AML-193 (cell line): ENCODE measurements at places on chromosomes 4 and X.

DNA sequence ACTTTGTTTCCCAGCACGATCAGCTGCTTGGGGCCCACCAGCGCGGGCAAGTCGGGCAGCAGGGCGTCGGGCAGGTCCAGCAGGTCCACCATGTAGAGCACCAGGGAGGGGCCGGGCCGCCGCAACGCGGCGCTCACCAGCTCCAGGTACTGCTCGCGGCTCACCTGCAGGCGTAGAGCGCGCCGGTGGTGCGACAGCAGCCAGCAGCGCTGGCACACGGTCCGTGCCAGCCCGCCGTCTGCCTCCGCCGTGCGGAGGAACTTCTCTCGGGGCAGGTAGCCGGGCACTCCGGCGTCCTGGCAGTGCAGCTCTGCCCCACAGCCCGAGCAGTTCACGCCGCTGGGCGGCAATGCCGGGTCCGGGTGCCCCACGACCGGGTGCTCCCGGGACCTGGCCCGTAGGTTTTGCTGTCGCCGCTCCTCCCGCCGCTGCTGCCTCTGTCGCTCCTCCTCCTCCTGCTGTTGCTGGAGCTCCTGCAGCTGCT lies 527 bp downstream of the NOA1 start:
- no peak for DNase-seq

GRCh38 chr4:128880662-128881061 lies 71.2 kb downstream of the JADE1 start:
- no peak for DNase-seq

DNA sequence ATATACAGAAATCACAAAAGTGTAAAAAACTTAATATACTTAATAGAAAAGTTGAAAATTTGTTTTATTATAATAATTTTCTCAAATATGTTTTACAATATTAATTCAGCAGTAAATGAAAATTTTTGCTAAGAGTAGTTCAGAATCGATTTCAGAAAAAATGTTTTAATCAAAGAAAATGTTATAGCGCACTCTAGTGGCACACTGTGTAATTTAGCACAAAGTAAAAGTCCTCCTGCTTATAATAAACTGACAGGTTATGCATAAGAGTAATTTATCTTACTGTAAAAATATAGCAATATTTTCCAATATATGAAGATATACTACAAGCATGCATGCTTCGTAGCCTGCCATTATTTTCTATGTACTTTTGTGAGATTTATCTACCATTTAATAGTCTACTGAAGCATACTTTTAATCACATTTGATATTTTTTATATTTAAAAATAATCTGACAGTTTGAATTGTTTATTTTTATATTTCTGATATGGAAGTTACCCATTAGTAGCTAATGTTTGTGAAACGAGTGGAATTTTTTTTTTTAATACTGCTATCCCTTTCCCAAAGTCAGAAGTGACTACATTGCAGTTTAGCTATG lies 217.9 kb upstream of the KLHL4 start:
- peak; percentile 15 for DNase-seq

DNA sequence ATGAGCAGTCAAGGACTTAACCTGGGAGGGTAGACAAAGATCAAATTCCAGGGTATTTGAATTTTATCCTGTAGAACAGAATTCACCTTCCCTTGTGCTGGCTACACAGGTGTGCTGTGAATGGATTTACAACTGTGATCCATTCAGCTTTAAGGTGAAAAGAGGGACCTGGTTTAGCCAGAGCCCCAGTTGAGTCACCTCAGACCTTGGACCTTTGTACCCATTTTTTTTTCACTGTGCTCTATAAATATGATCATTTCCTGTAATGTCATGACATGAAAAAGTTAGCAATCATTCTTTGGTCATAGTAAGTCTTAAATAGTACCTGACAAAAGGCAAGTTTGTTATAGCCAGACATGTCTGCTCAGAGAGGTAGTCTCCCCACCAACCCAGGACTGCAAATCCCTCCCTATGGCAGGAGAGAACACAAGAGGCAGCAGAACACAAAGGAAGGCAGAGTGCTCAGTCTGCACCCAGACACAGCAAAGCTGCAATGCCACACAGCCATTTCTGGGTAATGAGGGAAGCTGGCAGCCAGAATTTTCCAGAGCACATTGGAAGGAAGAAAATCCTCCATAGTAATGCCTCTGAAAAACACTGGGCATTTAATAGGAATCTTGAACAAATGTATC lies 77.9 kb downstream of the CXXC4 start:
- DNase-seq: no peak

DNA sequence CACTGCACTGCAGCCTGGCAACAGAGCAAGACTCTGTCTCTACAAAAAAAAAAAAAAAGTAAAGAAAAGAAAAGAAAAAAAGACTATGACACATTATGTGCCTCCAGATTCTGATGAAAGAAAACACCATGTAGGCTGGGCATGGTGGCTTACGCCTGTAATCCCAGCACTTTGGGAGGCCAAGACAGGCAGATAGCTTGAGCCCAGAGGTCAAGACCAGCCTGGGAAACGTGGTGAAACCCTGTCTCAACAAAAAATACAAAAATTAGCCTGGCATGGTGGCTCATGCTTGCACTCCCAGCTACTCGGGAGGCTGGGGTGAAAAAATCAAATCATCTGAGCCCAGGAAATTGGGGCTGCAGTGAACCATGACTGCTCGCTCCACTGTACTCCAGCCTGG lies 19.4 kb downstream of the THOC2 start:
- no peak for DNase-seq

DNA sequence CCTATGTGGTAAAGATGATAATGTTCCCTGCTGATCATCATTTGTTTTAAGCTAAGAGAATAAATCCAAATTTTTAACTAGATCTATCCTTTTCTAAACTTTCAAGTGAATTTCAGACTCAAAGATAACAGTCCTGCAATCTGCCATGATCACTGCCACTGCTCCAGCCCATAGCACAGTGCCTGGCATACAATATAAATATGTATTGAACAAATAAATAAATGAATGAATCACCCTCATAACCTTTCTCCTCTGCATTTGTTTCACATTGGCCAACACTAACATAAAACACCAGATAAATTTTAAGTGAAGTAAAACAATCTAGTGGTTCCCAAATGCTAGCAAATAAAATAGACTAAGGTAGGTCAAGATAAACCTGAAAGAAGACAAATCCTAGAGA lies 439.0 kb downstream of the GPM6A start:
- no peak for DNase-seq

DNA sequence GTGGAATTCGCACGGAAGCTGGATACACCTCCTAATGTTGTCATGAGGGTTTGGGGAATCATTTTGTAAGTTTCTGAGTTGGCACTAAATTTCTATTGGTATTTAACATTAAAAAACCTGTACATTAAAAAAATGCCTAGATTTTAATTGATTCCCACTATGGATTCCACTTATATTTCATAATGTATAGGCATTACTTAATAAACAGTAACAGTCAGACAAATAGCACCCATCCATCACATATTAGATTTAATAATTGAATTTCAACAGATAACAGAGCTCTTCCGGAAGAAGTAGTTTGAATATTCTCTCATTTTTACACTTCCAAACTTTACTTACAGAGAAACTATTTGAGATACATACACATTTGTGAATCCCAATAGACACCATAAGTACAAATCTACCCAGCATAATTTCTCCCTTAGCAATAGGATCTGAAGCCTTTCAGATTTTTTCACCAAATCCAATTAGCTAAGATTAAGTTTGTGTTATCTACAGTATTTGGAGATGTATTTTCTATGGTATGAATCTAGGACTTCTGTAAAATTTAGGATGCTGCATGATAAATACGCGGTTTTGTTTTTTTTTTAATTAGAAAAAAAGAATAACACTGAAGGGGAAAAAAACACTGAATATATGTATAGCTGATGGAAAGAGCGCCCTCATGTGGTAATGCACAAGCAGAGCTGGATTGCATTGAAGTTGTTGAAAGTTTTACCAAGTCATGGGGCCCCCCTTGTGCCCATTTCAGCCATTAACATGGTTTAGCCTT lies 12.2 kb upstream of the ODAM start:
- DNase-seq: peak; percentile 62

DNA sequence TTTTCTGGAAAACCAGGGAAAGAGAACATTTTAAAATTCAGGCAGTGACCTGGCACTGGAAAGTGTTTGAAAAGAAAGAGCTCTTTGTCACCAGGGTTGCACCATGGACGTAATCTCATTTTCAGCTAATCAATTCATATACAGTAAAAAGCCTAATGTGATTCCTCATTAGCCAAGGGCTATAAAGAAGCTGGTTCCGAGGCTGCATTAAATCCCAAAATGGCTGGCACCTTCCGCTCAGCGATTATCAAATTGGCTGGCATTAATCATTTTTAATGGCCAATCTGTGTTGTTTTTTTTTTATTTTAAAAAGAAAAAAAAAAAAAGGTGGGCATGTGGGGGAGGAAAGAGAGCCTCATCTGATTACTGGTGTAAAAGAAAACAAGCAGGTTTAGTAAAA lies 341.4 kb downstream of the RAB28 start:
- DNase-seq: no peak

DNA sequence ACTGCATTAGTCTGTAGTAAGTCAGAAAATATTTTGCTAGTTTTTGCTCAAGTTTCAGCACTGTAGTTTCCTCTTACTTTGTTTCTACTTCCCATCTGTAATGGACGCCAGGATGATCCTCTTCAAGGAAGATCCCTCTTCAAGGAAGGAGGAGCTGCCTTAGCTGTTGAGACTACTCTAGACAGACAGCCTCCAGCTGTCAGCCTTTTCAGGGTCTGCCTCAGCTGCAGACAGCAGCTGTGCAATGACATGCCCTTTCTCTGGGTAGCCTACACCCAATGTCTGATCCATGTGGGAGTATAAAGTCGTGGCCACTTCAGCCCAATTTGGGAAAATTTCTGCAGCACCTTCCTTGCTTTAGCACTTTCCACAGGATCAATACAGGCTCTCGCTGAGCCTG lies 281.0 kb upstream of the MAOA start:
- DNase-seq: no peak

GRCh38 chr4:52714597-52715254 lies 36.5 kb downstream of the ERVMER34-1 start:
- no peak for DNase-seq
